ENCODE measurements at places on chromosomes 13 and 19.
A peak's percentile ranks its signal among the peaks of the same experiment; 100 is the strongest.

DNA sequence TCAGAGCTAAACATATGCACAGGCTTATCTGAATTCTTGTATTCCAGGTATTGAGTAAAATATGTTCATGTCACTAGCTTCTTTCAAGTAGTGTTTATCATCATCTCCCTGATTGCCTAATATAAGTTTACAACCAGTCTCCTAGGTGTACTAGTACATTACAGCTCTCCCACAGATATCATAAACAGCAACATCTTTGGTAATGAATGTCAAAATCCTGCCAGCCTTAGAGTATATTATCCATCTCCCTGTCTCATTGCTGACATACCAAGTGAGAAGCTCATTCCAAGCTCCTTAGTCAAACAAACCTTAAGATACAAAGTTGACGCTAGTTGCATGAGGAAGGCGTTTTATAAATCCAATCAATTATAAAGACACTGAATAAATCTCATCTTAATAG is 689.1 kb upstream of the GPC6 start:
- no peak for DNase-seq

- DNase-seq, result no peak
Measured at GRCh38 chr19:46216612-46217011, 12.9 kb upstream of the IGFL1 start.

- DNase-seq, result no peak
Measured at GRCh38 chr13:49046002-49046401, 70.3 kb downstream of the FNDC3A start.

DNA sequence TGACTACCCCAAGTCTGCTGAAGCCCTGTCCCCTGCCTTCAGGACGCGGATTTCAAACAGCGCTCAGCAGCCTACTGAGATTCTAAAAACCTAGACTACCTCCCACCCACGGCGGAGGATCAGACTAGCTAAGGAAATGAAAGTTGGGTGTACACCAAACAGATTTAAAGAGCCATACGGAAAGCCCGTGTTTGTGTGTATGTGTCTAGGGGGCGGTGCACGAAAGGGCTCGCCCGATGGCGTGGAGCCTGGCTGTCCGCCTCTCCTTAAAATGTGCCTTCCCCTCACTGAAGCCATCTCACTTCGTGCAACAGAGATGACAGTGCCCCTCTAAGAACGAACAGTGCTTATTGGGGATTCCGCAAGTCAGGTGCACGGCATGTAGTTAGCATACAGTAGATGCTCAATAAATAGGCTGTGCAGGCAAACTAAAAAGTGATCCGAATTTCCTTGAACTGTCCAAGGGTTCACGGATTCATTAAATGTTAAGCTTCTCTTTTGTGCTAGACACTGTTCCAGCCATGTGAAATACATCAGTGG is 639 bp downstream of the LENG1 start:
- peak; percentile 41 for DNase-seq

DNA sequence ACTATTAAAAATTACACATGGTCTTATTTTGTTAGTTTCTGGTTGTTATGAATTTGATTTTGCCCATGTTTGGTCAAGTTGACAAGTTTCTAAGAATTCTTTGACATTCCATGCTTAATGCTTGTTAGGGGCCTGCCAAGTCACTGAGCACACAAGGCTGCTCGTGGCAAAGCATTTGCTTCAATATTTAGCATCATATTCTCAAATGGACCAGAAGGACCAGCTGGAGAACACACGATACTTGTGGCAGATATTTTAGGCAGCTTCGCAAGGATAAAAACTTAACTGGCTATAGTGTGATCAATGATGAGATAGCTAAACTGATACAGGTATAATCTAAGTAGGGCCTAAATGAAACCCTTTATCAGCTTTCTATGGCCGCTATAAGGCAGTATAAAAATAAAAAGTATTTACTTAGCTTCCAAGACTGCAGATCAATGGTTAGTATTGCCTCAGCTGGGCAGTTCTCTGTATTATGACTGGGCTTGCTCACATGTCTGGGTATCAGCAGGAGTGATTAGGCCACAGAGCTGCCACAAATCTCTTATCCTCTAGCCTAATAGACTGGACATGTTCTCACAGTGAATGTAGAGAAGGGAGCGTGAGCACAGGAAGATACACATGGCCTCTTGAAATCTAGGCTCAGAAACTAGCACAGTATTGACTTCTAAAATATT is 155.9 kb upstream of the SPRY2 start:
- DNase-seq, result no peak

- no peak for DNase-seq
Measured at GRCh38 chr19:789701-790060, 7.6 kb upstream of the PTBP1 start.

- no peak for DNase-seq
Measured at GRCh38 chr13:21901336-21901735, 230.5 kb downstream of the FGF9 start.

DNA sequence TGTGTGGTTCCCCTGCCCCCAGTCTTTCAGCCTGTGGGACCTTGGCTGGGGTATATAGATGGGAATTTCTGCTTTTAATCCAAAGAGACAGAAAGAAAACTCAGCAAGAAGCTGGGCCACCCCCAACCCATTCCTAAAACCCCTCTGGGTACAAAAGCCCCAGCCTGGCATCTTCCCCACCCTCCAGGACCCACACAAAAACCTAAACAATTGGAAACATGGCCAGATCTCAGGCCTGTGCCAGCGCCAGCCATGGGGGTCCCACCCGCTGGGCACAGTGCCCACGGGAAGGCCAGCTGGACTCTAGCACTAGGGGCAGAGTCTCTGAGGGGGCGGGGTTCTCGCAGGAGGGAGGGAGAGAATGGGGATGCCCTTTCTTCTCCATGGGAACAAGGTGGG is 8.6 kb downstream of the LYL1 start:
- no peak for DNase-seq

GRCh38 chr13:49853535-49853934 is 61.1 kb upstream of the KPNA3 start:
- no peak for DNase-seq

DNA sequence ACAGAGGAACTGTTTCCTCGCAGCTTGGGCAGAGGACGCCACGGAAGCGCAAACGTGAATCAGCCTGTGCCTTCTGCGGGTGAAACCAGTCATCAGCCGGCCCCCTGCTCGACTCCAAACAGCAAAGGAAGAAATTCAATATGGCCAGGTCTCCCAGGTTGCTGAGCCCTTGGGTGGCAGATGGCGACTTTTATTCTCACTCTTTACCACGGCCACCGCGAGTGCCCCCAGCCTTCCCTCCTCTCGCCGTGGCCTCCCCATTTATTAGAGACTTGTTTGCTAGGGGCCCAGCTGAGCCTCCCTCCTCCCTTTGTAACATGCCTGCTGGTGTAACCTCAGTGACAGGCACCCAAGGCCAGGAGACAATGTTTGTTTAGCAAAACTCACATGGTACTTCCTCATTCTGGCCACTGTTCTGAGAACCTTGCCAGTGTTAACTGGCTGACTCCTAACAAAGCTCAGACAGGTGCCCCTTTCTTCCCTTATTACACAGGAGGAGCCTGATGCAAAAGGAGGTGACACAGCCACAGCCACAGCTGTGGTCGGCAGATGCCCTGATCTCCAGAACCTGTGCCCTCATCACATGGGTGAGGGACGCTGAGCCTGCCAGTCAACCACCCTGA is 5.8 kb downstream of the RAB20 start:
- DNase-seq, result no peak

DNA sequence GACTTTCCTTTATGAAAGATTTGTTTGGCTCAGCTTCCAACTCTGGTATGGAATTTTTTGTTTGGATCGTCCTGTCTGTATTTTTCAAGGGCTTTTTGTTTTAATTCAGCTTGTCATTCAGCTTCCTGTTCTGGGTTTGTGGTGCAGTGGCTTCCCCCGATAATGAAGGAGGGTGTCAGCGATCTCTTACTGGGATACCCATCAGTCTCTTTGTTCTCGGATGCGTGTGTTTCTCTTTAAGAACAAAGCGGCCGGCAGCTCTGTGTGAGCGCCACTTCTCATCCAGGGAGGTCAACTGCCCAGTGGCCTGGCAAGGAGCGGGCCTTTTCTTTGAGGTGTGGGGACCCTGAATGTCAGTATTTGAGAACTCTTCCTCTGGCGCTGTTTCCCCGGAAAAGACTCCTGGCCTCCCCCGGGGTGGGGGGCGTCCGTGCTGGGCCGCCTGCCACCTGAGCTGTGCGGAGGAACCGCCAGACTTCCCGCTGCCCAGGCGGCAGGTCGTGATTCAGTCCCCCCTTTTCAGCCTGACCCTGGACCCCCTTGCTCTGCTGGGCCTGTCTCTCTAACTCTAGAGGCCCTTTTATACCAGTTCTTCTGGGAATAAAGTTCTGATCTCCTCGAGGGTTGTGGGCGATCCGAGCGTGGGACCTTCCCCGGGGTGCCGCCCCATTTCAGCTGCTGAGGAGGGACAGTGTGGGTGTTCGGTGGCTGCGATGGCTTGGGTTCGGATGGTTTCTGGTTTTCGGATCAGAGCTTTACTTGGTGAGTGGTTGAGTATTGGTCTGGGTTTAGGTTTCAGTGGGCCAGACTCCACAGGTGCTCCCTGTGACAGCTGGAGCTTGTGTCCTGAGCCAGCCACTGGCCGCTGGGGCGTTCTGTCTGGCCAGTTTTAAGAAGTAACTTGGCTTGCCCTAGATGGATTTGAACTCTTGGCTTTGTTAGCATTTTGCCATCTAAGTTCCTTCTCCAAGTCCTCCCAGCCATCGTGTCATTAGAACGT is 3.4 kb downstream of the SF3A2 start:
- no peak for DNase-seq

DNA sequence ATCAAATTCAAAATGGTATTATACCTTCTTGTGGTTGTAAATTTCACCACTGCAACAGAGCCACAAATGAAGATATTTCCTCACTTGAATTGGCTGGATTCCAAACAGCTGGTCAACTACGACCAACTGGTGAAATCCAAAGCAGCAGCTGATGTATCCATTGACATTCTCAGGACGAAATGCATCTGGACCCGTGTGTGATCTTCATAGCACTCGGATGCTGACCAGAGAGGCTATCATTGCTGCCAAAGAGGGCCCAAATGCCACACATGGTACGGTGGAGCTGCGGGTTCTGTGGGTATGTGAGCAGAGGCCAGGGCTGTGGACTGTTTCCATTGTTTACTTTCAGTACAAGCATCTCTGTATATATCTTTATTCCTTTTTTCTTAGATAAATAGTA is 25.6 kb upstream of the PCCA start:
- no peak for DNase-seq

Data from stimulated activated naive B cell treated with anti-CD40 and anti-IgM and Interleukin-4, amounts not matched to agents 10 μg/mL and 1 μg/mL and 100 μg/mL, for 72 hours (primary cell).